ENCODE measurements at places on chromosomes 13 and 19.

- DNase-seq = no peak
Observed at GRCh38 chr19:54670576-54671357, 8.0 kb downstream of the LILRB4 start.

- no peak for DNase-seq
Observed at GRCh38 chr13:66415444-66415843, 814.7 kb downstream of the PCDH9 start.

GRCh38 chr13:27280009-27280656 is 9.5 kb downstream of the RASL11A start:
- DNase-seq = no peak

DNA sequence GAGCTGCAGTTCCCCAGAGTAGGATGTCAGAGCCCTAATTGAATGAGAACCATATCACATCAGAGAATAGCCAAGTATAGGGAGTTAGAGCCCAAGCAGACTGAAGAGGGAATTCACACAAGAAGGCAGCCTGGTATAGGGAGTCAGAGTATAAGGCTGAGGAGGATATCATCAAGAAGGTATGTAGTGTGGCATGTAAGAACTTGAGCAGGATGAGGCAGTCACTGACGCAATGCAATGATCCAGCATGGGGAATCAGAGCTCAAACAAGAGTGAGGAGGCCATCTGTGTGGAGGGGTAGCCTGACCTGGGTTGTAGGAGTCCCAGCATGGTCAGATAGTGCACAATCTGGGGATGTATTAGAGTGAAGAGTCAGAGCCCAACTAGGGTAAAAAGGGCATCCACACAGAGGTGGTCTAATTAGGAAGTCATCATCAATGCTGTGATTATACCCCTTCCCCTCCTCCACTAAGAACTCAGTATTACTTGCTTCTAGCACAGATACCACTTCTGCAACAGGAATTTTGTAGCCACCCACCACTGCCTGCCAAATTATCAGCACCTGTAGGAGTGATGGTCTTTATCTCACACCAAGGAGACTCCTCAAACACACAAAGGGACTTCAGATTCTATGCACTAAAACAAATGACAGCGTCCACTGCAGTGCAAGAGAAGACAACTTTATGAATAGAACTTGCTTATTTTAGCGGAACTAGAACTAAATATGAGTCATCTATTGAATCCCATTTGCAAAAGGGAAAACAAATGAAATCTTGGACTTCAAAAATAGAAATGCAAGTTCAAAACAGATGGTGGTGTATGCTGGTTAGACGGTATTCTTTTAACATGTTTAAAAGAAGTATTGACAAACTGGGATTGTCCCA is 107.2 kb downstream of the FNDC3A start:
- no peak for DNase-seq

- DNase-seq = no peak
Observed at GRCh38 chr13:98665638-98665995, 86.9 kb downstream of the SLC15A1 start.

DNA sequence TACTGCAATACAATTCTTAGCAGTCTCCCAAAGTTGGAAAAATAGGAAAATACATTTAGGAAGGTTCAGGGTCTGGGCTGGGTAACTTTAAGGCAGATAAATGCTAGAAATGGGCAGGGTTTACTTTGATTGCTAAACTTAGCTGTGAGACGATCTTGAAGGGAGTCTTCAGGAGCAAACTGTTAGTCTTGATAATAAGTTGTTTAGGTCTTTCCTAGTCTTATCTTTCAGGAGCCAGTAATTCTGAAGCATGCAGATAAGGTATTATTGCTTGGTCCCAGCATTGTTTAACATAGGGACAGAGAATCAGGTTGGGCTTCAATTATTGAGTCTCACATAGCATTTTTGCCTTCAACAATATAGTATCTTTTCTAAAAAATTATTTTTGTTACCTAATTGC is 262.4 kb upstream of the MIR17HG start:
- no peak for DNase-seq

- DNase-seq = no peak
Observed at GRCh38 chr19:1410136-1410786, 2.9 kb downstream of the DAZAP1 start.

GRCh38 chr13:28120317-28120716 is 18.0 kb upstream of the PAN3 start:
- DNase-seq = no peak

GRCh38 chr19:15457701-15458484 is 6.5 kb downstream of the RASAL3 start:
- no peak for DNase-seq

DNA sequence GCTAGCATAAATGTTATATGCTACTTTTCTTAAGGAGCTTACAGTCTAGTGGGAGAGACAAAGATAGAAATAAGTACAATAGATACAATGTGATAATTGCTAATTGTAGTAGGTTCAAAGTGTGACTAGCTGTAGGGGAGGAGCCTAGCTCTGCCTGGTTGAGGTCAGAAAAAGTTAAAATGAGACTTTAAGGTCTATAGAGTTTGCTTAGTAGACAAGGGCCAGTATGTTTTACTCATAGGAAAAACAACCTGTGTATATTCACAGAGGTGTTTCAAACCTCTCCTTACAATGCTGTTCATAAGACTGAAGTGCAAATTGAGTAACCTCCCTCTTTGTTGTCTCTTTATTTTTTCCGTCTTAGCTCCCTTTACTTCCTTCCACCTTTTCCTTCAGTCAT is 56.1 kb downstream of the PDS5B start:
- no peak for DNase-seq

DNA sequence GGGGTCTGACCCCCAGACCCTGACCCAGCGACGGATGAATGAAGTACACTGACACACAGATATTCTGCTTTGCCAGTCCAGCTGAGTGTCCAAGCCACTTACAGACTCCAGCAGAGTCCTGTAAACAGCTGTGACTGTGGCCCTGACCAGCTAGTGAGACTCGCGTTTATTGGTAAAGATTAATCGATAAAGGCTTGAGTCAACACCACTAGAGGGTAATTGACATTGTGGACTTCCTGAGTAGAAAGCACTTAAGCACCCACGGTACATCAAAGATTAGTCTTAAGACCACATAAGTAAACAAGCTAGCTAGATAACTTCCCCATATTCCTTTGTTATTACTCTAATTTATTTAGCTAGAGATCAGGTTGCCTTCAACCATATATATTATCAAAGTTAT is 146.0 kb downstream of the OXGR1 start:
- DNase-seq = no peak

DNA sequence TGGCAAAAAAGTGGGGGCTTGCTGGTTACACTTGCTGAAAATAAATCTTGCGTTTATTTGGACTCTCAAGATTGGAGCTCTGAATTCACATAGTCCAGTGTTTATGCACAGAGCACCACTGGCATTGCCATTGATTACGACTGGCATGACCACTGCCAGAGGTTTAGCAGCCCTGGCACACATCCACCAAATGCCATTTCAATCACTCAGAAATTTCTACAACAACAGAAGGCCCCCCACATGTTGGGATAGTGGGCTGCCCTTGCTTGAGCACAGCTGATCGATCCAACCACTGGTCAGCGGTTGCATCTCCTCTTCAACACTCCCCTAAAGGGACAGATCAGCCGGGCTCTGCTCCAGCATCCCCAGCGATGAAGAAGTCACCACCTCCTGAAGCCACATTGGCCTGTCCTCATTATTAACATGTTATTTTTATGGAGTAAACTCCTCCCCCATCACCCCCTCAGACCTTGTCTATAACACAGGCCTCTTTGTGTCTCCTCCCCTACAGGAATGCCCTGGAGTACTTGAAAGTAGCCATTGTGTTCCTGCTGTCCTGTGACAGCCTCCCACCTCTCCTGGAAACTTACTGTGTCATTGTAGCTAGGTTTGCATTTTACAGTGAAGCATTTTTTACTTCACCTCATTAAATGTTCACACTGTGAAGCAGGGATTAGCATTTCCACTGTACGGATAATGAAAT is 51.3 kb downstream of the CDADC1 start:
- DNase-seq = no peak

All from NCI-H526 treated with DMSO at 0.1 percent for 48 hours (cell line).